ENCODE measurements at places on chromosomes 11 and 22.

DNA sequence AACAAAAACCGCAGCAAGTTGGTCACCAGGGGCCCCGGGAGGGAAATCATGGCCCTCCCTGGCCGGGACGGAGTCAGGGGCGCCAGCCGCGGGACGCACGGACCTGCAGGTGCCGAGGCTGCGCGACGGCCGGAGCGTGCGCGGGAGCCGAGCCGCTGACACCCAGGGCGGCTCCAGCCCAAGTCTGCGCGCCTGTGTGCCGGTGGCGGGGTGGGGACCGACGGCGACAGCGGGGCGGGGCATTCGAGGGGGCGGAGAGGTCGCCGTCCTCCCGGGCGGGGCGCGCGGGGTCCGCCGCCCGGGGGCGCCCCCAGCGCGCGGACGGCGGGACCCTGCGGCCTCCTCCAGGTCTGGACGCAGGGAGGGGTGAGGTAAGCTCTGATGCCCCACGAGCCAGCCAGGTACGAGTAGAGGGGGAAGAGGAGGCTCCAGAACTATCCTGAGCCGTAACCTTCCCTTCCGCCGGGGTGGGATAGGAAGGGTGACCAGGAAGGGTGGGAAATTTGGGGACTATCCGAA, at the start of gene ESAM:
Gene ESAM, minus strand, starts transcription at position 186 of the 519 bp plus-strand sequence. Its CDS starts 136 bp downstream, at position 50.
- no peak for DNase-seq

GRCh38 chr11:61632096-61632495, 48.1 kb upstream of the DAGLA start:
- DNase-seq, result no peak

GRCh38 chr11:96187822-96188221, 155.2 kb downstream of the MAML2 start:
- DNase-seq, result no peak

DNA sequence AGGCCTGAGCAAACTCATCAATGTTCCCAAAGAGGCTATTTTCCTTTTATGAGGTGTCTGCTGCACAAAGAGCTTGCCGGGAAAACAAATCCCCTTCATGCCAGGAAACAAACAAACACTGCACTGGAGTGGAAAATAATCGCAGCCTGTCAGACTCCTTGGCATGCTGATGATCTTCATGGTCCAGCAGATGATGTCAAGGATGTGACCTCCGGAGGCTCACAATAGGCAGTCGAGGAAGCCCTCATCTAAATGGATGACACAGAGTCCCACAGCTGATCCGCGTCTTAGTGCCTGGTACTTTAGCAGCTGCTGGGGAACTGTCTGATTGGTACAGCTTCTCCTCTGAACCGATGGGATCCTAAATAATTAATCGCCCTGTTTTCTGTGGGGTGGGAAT, 187.6 kb downstream of the TENM4 start:
- no peak for DNase-seq

- no peak for DNase-seq
Measured at GRCh38 chr11:103534959-103535358, 425.7 kb downstream of the DYNC2H1 start.

- DNase-seq, result no peak
Measured at GRCh38 chr11:58830673-58831301, 13.7 kb downstream of the GLYATL2 start.

DNA sequence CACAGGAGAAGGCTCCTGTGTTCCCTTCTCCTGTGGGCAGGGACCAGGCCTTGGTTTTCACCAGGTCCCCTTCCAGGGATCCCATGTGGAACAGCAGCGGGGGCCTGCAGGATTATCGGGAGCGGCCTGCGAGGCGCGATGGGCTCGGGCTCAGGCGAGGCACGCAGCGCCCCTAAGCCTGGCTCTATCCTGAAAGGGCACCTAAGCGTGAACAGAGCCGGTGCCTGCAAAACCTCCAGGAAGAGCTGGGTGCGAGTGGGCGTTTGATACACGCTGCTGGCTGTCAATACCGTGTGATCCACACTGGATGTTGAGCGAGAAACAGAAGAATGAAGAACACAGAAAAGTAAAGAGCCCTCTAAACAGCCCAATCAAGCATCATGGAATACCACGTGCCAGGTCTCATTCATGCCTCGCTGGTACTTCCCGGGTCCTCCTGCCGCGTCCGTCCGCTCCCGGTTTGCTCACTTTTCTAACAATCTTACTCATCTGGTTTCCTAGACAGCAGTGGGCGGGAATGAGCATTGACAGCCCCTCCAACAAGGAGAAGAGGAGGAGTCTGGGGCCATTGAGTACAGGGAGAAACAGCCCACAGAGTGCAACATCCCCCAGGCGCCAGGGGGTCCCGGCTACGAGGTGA, 12.5 kb downstream of the OSBPL5 start:
- DNase-seq, result no peak

GRCh38 chr11:66509131-66509561, 1.3 kb upstream of the BBS1 start:
- DNase-seq, result no peak

DNA sequence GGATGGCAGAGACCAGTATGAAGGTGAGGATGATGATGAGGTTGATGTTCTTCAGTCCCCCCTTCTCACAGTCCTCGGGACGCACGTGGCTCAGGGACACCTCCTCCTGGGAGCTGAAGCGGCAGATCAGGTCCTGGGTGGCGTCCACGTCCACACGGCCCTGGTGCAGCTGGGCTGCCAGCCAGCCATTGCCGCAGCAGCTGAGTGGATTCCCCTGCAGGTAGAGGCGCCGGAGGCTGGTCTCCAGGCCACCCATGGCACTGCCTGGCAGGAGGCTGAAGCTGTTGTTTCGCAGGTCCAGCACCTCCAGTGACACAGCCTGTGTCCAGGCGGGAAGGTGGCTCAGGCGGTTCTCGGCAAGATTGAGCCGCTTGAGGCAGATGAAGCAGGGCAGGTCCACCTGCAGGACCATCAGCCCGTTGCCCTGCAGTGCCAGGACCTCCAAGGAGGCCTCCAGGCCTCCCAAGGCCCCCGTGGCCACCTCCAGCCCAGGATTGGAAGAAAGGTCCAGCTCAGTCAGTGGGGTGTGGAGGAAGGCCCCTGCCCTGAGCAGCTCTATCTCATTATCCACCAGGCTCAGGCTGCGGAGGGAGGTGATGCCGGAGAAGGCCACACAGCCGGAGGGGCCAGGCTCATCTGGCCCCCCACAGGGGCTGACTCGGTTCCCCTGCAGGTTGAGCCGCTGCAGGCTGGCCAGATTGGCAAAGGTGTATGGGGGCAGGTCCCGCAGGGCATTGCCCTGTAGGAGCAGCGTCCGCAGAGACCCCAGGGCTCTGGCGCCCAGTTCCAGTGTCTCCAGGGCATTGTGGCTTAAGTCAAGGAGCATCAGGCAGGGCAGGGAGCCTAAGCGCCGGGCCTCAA, 10.6 kb downstream of the LRRC32 start:
- no peak for DNase-seq

- DNase-seq, result no peak
Measured at GRCh38 chr11:74288161-74288560, 23.3 kb downstream of the P4HA3 start.

DNA sequence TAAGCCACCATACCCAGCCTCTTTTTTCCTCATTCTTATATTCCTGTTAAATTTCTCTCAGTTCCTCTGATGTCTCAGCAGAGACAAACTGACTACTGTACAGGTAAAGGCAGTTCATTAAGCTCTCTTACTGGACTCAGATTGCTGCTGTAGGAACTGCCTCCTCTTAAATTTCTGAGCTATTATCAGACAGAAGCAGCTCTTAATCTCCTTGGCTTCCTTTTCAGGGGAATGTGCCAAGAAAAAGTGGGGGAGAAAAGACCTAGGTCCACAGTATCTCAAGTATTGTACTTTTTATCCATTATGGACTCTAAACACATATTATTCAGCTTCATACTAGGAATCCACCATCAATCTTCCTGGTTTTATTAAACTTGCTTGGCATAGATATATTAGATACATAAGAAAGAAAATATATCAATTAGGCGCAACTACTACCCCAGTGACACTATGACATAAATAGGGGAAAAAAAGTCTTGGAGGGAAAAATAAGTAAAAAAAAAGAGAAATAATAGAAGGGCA, 26.1 kb downstream of the MRTFA start:
- DNase-seq, result no peak

DNA sequence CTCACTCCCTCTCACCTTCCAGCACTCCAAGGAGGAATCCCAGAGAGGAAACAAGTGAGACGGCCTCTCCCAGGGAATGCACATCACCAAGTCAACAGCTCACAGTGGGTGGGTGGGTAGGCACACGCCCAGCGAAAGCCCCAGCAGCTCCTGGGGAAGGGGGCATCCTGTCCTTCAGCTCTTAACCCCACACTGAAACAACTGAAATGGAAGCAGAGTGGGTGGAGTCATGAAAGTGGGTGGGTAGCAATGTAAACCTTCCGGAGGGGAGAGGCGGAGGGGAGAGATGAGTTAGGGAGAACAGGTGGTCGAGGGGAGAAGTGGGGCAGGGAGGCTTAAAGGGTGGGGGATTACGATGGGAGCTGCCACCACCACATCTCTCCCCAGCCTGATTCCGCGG, 5.4 kb downstream of the MCHR1 start:
- no peak for DNase-seq

- no peak for DNase-seq
Measured at GRCh38 chr11:117584056-117584830, 212.8 kb downstream of the DSCAML1 start.

DNA sequence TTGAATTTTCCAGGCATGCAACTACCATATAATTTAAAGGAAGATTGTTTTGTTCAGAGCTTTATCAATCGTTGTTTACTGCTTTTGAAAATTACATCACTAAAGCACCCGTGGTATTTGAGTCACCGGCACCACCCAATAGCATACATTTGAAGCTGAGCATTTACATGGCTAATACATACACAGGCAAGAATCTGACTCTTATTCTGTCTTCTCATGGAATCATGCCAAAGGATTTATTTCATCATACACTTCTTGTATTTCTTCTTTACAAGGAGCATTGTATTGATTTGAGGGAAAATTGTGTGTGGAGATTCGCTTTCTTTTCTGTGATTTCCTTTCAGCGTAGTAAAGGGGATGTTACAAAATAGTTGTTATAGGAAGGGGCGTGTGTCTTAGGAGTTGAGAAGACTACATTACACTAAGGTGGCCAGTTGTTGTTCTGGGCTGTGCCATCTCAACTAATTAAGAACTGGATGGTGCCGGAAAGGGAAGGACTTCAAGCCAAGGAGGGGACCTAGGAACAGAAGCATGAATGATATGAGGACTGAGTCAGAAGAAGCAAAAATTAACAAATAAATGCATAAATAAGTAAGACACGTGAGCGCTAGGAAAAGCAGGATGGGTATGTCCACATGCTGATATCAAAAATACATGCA, 12.9 kb upstream of the CD3E start:
- no peak for DNase-seq

DNA sequence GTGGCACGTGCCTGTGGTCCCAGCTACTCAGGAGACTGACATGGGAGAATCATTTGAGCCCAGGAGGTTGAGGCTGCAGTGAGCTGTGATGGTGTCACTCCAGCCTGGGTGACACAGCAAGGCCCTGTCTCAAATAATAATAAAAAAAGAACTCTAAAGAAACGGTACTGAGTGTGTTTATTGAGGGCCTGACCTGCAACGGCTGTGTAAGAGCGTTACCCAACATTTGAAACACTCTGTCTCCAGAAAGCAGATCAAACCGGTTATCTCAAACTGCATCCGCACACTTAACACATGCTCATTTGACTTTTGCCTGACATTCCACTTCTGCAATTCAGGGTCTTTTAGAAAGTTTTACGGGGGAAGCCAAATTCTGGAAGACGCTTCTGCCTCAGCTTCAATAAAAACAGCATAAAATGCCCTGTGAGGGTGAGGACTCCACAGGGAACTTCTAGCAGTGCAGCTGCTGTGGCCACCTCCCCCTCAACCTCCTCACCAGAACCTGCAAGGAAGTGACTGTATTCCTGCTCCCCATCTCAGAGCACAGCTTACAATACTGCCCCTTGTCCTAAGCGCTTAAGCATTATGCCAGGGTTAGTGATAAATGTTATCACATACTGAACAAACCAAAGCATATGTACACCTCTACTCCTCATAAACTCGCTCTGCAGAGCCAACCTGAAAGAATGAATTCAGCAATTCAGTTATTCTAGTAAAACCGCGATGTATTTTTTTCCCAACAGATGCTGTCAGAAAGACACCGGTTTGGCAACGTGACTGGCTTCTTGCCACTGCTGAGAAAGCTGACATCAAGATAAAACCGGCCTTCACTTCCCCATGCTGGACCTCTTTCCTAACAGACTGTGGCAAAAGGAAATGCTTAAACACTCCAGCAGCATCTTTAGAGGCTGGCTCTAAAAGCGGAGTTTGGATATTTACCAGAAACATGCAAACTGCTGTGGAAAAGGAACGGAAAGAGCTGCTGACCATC, 52.2 kb downstream of the PRDM10 start:
- DNase-seq, result no peak

DNA sequence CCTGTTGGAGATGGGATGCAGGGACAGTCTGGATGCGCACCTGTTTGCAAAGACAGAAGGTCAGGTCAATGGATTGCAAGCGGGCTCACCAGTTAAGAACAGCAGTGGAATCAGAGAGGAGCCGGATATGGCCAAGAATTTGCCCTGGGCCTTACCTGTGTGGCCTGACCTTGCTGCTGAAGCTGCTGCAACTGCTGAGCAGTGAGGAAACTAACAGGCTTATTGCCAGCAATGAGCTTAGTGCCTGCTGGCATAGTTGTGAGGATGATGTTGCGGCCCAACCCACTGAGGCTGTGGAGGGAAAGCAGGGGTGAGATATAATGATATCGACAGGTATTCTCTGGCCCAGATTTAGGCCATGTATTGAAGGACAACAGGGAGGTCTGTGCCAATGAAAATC, 30.6 kb downstream of the NFRKB start:
- DNase-seq, result no peak

DNA sequence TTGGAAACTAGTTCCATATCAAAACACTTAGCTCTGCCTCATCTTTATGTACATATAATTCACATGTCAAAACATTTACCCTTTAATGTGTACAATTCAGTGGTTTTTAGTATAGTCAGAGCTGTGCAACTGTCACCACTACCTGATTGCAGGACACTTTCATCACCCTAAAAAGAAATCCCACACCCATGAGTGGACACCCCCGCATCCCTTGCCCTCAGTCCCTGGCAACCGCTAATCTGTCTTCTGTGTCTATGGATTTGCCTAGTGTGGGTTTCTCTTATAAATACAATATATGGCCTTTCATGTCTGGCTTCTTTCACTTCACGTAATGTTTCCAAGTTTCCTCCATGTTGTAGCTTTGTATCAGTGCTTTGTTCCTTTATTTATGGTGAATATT, 8.6 kb upstream of the EMID1 start:
- DNase-seq, result no peak

DNA sequence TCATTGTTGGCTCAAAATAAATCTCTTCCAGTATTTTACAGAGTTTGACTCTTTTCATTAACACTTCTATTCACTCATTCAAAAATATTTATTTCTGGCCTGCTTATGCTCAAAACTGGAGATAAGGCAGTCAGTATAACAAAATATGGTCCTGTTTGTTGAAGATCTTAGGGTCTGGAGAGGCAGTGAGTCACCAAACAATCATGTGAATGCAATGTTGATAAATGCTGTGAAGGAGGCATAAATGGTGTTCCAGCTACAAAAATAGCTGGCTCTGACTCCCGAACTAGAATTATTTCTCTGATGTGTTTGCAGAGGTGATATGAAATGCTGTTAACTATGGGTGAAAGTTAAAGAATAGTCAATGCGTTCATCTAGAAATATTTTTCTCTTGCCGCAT, 390.6 kb downstream of the AASDHPPT start:
- DNase-seq, result no peak
